ENCODE measurements at places on chromosomes 7 and 10.

DNA sequence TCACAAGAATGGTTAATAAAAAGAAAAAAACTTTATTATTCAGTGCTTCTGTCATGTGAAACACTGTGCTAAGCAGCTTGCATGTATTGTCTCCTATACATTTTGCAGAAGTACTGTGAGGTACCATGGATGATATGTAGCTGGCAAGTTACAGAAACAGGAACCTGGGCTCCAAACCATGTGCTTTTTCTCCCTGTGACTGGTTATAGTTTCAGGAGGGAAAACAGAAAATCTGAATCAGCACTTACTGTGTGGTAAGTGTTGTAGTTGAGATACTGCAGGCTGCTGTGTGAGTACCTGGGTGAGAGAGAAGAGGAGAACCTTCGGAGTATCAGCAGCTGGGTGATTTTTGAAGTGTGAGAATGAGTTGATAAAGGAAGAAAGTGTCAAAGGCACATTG lies 285.0 kb downstream of the SUGCT start:
- no peak for DNase-seq

- DNase-seq, result no peak
These were observed 58.7 kb upstream of the ANTXRL start for GRCh38 chr10:46227936-46228562.

- no peak for DNase-seq
These were observed 7.5 kb upstream of the SMNDC1 start for GRCh38 chr10:110312206-110312605.

DNA sequence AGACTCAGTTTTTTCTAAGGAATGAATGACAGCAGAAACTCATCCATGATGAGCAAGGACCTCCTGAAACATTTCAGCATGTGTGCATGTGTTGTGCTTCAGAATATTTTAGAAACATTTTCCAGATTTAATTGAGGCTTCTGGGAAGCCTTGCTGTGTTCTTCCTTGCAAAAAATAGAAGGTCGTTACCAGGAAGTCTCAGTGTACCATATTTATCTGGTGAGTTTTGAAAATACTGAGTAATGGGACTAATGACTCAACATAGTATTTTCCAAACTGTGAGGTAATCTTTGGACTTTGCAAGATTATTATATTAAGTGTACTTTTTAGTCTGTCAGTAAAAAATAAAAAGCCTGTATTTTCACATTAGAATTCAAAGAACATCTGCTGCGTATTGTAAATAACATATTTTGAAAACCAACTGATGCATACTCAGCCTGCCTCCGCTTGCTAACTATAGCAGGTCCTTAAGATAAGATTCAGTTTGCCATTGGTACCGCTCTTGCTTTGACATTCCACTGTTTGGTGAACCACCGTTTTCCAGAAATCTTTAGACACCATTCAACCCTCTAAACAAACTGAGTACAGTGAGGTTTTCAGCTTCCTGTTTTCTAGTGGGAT lies 739.6 kb upstream of the GALNT17 start:
- DNase-seq, result no peak

DNA sequence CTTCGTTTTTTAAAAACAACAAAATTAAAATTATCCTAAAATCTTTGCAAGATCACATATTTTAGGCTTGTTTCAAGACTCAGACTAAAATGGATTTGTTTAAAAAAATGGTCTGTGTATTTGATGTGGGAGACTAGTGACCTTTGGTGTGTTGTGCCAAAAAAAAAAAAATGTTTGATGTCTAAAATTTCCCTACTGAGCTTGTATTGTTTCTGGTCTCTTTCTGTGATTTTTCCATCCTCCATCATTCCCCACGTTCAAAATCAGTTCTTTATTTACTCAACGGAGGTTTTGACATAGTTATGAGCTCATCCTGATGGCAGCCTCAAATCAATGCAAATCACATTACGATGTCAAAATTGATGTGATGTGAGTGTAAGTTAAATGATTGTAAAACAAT lies 326.2 kb downstream of the RNLS start:
- no peak for DNase-seq

DNA sequence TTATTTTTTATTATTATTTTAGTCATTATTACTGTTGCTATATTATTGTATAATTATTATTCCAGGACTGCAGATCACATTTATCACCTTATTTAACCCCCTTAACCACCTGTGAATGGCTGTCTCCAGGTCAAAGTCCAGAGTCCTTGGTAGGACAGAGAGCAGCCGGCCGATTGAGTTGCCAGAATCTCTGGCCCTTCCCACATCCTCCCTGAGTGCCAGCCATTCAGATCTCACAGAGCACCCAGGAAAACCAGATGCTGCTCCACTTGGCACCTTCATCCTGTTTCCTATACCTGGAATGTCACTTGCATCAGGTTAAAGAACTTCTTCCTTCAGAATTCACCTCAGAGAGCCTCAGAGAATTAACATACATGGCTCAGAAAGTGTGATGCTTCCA lies 101.1 kb downstream of the ELAPOR2 start:
- DNase-seq, result no peak

GRCh38 chr7:90178679-90179278 lies 24.5 kb downstream of the STEAP1 start:
- no peak for DNase-seq

- no peak for DNase-seq
These were observed 5.6 kb downstream of the C10orf105 start for GRCh38 chr10:71714031-71714410.

- no peak for DNase-seq
These were observed 29.7 kb upstream of the GPAM start for GRCh38 chr10:112213098-112213823.

DNA sequence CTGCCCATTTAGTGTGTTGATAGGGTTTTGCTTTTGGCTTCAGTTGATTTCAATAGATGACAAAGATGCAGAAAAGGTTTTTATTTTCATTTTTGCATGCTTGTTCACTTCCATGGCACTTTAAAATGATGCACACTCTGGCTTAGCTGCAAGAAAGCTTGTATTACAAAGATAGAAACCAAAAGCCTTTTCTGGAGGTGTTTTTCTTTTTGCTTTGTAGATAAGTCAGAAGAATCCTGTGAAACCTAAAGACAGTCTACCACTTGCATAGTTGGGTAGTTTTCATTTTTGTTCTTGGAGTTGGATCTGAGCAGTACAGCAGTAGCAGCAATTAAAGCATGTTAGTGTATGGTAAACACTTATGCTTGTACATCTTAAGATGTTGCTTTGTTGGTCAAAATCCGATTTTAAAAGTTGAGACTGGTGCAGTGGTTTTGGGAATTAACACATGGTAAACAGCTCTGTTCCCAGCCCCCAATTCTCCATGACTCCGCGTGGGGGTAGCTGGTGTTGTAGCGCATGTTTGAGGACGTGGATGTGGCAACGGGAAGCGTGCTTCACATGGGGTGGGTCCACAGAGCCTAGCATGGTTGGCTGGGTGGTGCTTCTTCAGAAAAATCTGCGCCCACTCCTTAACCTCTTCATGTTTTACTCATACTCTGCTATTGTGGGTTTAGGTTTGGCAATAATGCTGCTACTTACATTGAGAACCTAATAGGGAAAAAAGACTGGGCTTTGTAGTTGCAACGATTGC lies 19.8 kb downstream of the CCNY start:
- DNase-seq, result no peak

GRCh38 chr10:119176166-119176565 lies 2.4 kb downstream of the PRDX3 start:
- no peak for DNase-seq

DNA sequence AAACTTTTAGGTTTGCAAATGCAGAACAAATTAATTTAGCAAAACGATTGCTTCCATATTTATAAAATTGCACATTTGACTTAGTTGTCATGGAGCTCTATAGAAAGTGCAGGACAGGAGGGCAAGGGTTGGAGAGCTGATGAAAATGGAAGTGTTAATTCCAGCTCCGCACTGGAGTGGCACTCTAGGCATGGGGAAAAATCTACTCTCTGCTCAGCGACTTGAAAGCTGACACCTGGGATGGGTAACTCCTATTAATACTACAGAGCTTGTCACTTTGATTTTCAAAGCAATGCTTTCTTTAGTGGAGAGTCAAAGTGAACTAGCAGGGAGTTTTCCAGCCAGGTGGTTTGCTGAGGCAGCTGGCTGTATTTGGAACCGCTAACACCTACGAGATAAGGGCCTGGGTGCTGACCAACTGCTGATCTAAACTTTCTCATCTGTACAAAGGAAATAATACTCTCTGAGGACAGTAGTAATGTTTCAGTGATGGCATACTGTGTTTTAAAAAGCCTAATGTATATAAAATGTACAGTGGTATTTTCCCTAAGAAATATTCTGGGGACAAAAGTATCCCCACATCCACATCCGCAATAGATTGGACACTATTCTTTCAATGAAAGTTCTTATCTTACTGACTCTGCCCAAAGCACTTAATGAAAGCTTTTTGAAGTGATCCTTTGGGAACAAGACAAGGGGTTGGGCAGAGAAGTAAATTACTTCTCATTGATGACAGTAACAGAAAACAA lies 444.3 kb downstream of the GPAM start:
- DNase-seq, result no peak

GRCh38 chr7:38934051-38934450 lies 25.1 kb upstream of the VPS41 start:
- DNase-seq, result no peak

DNA sequence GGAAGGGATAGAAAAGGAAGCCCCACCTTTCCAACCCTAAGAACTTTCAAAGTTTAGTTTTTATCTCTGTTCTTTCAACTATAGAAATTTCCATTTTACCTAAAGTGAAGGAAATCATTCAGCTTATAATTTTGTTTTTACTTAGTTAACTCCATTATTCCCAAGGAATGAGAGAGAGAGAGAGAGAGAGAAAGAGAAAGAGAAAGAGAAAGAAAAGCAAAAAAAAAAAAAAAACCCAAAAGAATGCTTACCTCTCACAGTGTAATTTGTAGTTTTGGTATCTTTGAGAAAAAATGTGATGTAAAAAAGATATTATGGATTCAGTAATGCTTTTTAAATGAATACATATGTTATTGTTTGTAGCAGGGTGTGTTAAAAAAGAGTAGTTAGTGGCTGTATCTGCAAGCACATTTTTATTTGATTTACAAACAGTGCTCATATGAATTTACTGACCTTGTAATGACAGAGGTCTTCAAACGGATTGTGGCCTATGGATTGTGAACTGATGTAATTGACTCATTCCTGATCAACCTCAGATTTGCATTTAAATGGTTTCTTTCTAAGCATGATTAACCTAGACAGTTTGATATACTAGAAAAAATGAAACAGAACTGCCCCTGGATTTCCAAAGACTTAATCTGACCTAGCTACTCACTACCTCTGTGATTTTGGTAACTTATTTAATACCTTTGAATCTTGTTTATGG lies 64.9 kb downstream of the LCOR start:
- DNase-seq, result no peak

DNA sequence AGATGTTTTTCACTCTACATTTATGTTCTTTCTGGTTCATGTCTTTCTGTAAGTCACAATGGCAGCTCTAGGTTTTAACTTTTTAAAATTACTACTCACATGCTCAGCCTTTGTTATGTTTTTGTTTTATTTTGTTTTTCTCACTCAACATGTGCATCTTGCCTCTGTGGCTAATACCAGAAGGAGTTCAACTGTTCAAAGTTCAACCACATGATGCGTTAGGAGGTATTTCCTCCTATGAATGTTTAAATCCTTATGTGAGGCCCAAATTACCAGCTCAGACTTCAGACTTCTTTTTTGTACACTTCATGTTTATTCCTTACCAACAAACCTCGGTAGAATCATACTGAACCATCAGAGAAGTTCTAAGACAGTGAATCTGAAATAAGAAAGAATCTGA lies 151.6 kb downstream of the MALRD1 start:
- DNase-seq, result no peak

GRCh38 chr10:92593619-92594588 lies 974 bp downstream of the KIF11 start:
- no peak for DNase-seq

- no peak for DNase-seq
These were observed 267.9 kb upstream of the LRGUK start for GRCh38 chr7:133859231-133859630.

DNA sequence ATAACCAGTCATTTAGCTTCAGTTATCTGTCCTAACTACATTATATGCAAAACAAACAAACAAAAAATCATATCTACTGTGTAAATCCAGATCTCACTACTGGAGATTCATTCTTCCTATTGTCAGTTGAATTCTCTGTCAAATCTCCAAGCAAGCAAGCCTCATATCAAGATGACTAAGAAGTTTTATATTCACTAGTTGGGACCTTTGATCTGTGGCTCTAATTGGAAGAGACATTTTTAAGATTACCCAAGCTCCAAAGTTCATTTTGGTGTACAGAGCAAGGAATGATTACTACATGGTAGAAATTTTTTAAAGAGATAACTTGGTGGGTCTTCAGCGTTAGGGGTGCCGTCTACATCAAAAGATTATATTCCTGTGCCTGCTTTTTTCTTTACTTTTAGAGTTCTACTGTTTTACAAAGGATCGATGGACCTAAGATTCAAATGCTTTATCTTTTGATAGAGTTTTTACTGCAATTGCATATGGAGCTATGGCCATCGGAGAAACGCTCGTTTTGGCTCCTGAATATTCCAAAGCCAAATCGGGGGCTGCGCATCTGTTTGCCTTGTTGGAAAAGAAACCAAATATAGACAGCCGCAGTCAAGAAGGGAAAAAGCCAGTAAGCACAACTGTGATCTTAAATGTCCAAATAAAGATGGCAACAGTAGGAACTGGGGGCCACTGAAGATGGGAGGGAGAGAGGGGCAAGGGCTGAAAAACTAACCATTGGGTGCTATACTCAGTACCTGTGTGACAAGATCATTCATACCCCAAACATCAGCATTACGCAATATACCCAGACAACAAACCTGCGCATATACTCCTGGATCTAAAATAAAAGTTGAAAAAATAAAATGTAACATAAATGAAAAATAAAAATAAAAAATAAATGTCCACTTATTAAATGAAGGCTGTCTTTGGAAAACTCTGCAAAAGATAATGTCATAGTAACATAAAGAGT lies 47.9 kb downstream of the SP8 start:
- DNase-seq, result no peak

- DNase-seq, result no peak
These were observed 72.2 kb upstream of the COL13A1 start for GRCh38 chr10:69729326-69730048.

- no peak for DNase-seq
These were observed 158.6 kb downstream of the ZEB1 start for GRCh38 chr10:31477584-31477983.

- DNase-seq, result no peak
These were observed 323.8 kb downstream of the DPP6 start for GRCh38 chr7:154375956-154376355.

- no peak for DNase-seq
These were observed 144.5 kb upstream of the POT1 start for GRCh38 chr7:125074141-125074540.

GRCh38 chr10:76869931-76870330 lies 767.7 kb downstream of the KCNMA1 start:
- DNase-seq, result no peak

GRCh38 chr10:28664369-28664740 lies 13.0 kb upstream of the BAMBI start:
- DNase-seq, result no peak

GRCh38 chr10:45420453-45421192 lies 46.6 kb downstream of the ALOX5 start:
- no peak for DNase-seq

GRCh38 chr10:102111276-102111675 lies 8.9 kb downstream of the LDB1 start:
- DNase-seq, result no peak

Measured in stimulated activated CD8-positive, alpha-beta memory T cell treated with anti-CD3 and anti-CD28 coated beads, Interleukin-12 subunit alpha, Interleukin-12 subunit beta, amount 100 ng/mL, for 4 hours (primary cell).